ENCODE measurements at places on chromosomes 5 and 9. TPM values are rescaled to one million over a fixed set of nuclear protein-coding genes. Genes with fewer than 3 reads are reported as not detected.

DNA sequence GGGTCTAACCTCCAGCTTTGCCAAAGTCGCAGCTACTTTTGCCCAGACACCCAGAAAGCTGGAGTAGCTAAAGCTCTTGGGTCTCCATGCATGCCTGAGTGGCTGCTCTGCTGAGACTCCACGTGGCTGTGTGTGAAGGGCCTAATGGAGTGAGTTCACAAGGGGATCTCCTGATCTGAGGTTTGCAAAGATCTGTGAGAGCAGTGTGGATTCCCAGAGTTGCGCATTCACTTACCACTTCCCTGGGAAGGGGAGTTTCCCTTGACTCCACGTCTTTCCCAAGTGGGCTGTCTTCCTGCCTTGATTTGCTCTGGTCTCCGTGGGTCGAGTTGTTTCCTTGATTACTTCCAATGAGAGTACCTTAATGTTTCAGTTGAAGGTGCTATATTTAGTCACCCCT, 17.6 kb upstream of the CDKN2B start:
- DNase-seq = no peak

DNA sequence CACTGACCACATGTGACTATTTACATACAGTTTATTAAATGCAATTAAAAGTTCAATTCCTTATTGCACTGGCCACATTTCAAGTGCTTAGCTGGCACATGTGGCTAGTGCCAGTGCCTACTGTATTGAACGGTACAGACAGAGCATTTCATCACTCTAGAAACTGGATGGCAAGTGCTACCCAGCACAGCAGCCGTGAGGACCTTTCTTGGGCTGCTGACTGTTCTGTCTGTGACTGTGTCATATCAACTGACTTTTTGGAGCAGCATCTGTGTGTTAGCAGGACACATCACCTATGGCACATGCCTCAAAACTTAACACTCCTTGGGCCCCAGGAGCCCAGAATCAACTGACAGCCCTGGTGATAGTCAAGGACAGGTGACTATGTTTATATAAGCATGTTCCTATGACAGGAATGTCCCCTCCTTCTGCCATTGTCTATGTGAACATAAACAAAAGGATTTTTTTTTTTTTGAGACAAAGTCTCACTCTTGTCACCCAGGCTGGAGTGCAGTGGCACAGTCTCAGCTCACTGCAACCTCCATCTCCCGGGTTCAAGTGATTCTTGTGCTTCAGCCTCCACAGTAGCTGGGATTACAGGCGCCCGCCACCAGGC, 8.9 kb downstream of the IRF1 start:
- DNase-seq = no peak

- no peak for DNase-seq
Observed at GRCh38 chr5:84603568-84604185, 219.0 kb upstream of the EDIL3 start.

DNA sequence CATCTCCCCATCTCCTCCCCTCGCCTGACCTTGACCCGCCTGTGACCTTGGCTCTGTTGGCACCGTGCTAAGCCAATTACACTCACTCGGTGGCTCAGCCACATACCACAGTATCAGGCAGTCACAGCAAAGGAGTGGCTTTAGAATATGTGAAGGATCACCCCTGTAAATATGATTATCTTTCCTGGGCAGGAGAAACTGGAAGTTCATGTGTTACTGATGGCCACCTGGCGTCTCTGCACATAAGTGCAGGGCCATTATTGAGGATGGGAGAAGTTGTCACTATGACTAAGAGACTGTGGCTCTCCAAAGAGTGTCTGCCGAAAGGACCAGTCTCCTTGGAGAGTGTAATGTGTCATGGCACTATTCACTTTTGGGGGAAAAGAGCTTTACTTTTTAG, 116.9 kb upstream of the S1PR3 start:
- no peak for DNase-seq

- DNase-seq = no peak
Observed at GRCh38 chr9:91694081-91694870, 255.8 kb downstream of the ROR2 start.

GRCh38 chr9:70811638-70812037, 309.8 kb downstream of the TRPM3 start:
- DNase-seq = no peak

Gene OSMR
- 33.5 TPM for total RNA-seq

Gene KCNIP1
- total RNA-seq = 2.2 TPM

Measured in uterus (tissue), 4 donors.